Osteoblast (primary cell): ENCODE measurements at places on chromosomes 16 and 17. TPM values are rescaled to one million over a fixed set of nuclear protein-coding genes. Genes with fewer than 3 reads are reported as not detected.

DNA sequence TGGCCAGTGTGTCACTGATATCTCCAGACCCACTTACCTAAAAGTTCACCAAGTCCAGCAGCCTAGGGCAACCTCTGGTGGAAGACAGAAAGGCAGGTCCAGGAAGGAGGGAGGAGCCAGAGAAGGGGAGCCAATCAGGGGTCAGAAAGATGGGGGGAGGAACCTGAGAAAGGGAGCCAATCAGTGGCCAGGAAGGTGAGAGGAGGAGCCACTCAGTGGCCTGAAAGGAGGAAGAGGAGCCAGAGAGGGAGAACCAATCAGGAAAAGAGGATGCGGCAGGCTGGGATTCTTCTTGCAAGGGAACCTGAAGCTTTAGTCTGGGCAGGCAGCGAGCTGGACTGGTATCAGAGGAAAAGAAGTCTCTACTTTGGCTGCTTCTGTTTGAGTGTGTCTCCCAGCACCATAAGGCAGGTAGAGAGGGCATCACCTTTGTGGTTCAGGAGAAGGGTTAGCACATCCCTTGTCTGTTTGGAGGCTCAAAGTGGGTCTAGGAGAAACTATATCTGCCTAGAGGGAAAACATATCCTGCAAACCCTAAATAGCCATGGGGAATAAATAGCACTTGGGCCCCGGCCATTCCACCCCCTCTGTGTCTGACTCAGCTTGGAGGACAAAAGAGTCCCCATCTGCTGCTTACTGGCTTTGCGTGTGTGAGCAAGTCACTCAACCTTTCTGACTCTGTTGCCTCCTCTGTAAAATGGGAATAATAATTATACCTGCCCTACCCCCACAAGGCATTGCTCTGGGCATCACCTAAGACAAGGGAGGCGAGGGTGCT, 43.4 kb upstream of the CRHR1 start:
- no peak overlapping the region for H3K4me3 ChIP-seq
- H3K4me1 ChIP-seq, result no peaks in the 10 kb centered on the region
- peaks cover 23% of the 10 kb centered on the region for H3K27me3 ChIP-seq
- H3K27ac ChIP-seq, result no peak overlapping the region
- H3K36me3 ChIP-seq, result no peaks in the 10 kb centered on the region

DNA sequence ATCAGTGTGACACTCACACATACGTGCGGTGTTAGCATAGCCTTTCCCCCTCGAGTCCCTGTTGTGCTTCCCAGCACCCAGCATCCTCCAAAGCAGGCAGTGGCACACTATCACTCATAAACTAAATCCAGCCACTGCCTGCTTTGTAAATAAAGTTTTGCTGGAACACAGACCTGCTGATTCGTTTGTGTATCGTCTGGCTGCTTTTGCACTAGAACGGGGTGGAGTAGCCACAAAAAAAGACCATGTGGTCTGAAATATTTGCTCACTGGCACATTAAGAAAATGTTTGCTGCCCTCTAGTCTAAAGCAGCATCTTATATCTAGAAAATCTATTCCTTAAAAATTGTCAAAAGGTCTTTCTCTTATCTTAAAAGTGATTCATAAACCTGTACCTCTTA, 341.2 kb upstream of the ZFHX3 start:
- H3K27ac ChIP-seq, result no peak overlapping the region
- no peak for DNase-seq
- no peaks in the 10 kb centered on the region for H3K36me3 ChIP-seq

DNA sequence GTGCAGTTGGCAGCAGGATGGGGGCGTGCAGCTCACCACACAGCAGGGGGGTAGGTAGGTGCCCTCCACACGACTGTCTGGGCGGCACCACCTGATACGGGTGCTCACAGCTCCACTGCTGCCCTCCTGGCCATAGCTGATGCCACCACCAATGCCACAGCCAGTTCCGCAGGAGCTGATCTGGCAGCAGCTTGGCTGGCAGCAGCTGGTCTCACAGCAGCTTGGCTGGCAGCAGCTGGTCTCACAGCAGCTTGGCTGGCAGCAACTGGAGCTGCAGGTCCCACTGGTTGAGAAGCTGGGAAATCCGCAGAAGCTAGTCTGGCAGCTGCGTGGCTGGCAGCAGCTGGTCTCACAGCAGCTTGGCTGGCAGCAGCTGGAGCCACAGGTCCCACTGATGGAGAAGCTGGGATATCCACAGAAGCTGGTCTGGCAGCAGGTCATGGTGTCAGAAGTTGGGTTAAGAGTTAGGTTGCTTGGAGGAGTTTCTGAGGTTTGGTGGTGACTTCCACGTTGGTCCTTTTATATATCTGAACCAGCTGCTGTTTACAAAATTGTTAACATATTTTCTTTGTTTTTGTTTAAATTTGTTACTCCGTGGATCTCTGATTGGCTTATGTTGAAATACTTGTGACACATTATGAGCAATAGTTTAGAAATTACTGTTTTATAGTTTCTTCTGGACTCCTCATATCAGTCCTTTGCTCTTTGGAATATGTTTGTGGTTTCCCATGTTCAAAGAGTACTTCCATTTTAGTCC, at the start of gene KRTAP1-5:
Gene KRTAP1-5 (minus strand): TSS at position 494 of the 757 bp plus-strand sequence. CDS start 53 bp downstream, at position 441.
- DNase-seq, result peak; percentile 89
- H3K4me3 ChIP-seq, result peak within 1 kb of the TSS; percentile 54
- H3K4me1 ChIP-seq, result peaks cover 36% of the 10 kb centered on the region
- no peaks in the 10 kb centered on the region for H3K36me3 ChIP-seq
- H3K27me3 ChIP-seq, result no peaks in the 10 kb centered on the region

DNA sequence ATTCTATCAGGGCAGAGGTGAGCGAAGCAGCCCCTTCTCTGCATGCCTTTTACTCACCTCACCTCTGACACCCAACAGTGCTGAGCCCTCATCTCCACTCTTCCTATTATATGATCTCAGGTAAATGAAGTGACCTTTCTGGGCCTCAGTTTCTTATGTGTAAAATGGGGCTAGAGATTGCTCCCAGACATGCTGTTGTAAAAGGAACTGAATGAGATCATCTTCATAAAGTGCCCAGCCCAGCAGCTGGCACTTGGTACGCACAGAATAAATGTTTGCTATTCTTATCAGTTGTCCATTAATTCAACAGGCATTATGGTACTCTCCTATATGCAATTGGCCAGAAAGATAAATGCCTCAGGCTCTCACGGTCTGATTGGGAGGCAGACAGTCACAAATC, 4.5 kb upstream of the GALK1 start:
- H3K27ac ChIP-seq, result no peak overlapping the region
- peaks cover under 1% of the 10 kb centered on the region for H3K4me1 ChIP-seq
- H3K36me3 ChIP-seq, result no peaks in the 10 kb centered on the region
- DNase-seq, result no peak

DNA sequence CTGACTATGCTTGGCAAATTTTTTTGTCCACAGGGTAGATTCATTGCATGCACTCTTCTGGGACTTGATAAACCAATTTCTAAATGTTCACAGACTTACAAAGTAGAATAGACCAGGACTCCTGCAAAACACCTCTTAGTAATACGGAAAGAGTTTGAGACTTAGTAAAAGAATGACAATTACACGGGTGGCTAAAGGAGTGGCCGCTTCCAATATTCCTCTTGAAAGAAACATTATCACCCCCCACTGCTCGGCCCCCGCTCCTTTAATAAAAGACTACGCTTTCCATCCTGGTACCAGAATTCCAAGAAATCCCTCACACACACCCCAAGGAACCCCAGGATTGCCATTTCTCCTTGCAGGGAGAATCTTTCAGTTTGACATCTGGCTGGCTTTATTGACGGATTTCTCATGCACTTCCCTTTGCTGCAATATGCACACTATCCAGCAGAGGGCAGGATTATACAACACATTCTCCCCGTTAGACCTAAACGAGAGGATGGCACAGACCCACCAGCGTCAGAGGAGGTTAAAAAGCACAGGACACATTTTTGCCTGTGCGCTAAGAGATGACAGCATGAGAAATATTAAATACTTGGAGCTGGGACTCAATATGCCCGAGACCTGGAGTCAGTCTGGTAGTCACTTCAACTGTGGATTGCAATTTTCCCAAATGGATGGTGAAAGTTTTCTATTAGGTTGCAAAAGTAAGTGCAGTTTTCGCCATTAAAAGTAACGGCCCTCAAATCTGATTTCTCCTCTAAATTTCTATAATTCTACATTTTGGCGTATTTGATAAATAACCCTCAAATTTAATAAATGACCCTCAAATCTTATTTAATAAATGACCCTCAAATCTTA, 46.6 kb upstream of the NUDT7 start:
- no peaks in the 10 kb centered on the region for H3K4me1 ChIP-seq
- no peak overlapping the region for H3K4me3 ChIP-seq
- DNase-seq, result peak; percentile 84
- H3K36me3 ChIP-seq, result no peaks in the 10 kb centered on the region
- H3K27ac ChIP-seq, result no peak overlapping the region

The CA4 gene
- total RNA-seq, result not detected in 2 replicates

DNA sequence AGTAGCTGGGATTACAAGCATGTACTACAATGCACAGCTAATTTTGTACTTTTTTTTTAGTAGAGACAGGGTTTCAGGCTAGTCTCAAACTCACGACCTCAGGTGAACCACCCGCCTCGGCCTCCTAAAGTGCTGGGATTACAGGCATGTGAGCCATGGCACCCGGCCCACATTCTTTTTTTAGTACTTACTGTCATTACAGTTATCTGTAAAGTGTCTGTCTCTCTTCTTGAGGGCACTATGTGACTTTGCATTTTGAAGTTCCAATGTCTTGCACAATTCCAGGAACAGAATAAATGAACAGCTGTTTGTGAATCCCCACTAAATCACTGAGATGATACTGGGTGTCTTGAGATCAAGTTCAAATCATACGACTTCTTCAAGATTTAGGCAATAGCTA, 1540.3 kb downstream of the CDH11 start:
- H3K36me3 ChIP-seq, result no peaks in the 10 kb centered on the region
- no peak for DNase-seq
- H3K27me3 ChIP-seq, result no peaks in the 10 kb centered on the region
- H3K4me1 ChIP-seq, result no peaks in the 10 kb centered on the region

DNA sequence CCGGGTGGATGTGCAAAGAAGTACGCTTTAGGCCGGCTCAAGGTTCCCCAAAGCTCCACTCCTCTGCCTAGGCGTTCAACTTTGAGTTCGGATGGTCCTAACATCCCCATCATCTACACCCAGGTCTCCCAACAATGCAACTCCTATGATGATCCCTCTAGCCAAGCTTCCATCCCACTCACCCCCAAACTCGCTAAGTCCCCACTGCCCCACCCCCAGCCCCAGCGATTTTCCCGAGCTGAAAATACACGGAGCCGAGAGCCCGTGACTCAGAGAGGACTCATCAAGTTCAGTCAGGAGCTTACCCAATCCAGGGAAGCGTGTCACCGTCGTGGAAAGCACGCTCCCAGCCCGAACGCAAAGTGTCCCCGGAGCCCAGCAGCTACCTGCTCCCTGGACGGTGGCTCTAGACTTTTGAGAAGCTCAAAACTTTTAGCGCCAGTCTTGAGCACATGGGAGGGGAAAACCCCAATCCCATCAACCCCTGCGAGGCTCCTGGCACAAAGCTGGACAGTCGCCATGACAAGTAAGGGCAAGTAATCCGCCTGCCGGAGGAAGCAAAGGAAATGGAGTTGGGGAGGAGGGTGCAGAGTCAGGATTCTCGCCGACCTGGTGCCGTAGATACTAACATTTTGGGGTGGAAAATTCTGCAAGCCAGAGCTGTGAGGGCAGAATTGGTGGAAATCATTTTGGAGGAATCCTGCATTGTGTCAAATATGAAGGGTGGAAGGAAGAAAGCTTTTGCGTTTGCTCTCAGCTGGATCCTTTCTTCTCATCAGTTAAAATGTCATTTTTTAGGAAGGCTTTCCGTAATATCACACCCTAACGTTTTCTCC, at the start of gene TP53:
Gene TP53 (minus strand): TSS at position 419 of the 836 bp plus-strand sequence. CDS start 10,896 bp downstream, outside the sequence.
- DNase-seq, result no peak
- H3K27ac ChIP-seq, result peak within 1 kb of the TSS; percentile 100
- peak within 1 kb of the TSS; percentile 99 for H3K4me3 ChIP-seq
- peaks cover 31% of the 10 kb centered on the region for H3K4me1 ChIP-seq
- no peaks in the 10 kb centered on the region for H3K36me3 ChIP-seq

DNA sequence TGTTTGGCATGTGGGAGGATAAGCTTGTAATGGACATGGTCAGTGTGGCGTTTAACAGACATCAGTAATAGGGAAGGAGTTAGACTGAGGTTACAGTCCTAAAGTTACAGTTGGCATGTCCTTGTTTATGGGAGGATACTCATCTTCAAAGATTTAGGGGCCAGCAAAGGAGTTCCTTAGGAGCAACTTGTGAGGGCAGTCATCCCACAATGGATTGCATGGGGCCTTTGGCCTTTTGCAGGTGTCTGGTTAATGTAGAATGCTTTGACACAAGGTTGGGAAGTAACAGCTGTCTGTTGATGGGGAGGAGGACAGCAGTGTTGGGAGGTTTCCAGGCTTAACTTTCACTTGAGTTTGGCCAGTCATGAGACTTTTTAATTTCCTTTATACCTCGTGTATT, 2.2 kb downstream of the NUBP1 start:
- H3K4me3 ChIP-seq, result no peak overlapping the region
- H3K27me3 ChIP-seq, result no peaks in the 10 kb centered on the region
- H3K4me1 ChIP-seq, result peaks cover 20% of the 10 kb centered on the region

- no peaks in the 10 kb centered on the region for H3K27me3 ChIP-seq
- peak; percentile 70 for DNase-seq
- no peak overlapping the region for H3K27ac ChIP-seq
- peaks cover 74% of the 10 kb centered on the region for H3K36me3 ChIP-seq
Measured at GRCh38 chr16:89531821-89532526, 23.8 kb downstream of the SPG7 start.

- peaks cover 50% of the 10 kb centered on the region for H3K36me3 ChIP-seq
- peak overlapping the region; percentile 23 for H3K27ac ChIP-seq
- H3K27me3 ChIP-seq, result no peaks in the 10 kb centered on the region
- peaks cover 32% of the 10 kb centered on the region for H3K4me1 ChIP-seq
Measured at GRCh38 chr16:84501077-84501735, 3.3 kb downstream of the MEAK7 start.

GRCh38 chr16:3364774-3365427, 9.2 kb downstream of the OR2C1 start:
- DNase-seq, result peak; percentile 96
- H3K4me3 ChIP-seq, result peak overlapping the region; percentile 87
- H3K36me3 ChIP-seq, result no peaks in the 10 kb centered on the region
- H3K4me1 ChIP-seq, result peaks cover 4% of the 10 kb centered on the region
- peaks cover 3% of the 10 kb centered on the region for H3K27me3 ChIP-seq

- no peak overlapping the region for H3K27ac ChIP-seq
- no peaks in the 10 kb centered on the region for H3K4me1 ChIP-seq
- no peak for DNase-seq
- H3K36me3 ChIP-seq, result no peaks in the 10 kb centered on the region
- no peaks in the 10 kb centered on the region for H3K27me3 ChIP-seq
Measured at GRCh38 chr16:48999044-48999443, 282.6 kb downstream of the CBLN1 start.
